ENCODE measurements at places on chromosomes 1 and 21.

- DNase-seq: no peak
Observed at GRCh38 chr1:245332085-245332484, 177.3 kb downstream of the KIF26B start.

DNA sequence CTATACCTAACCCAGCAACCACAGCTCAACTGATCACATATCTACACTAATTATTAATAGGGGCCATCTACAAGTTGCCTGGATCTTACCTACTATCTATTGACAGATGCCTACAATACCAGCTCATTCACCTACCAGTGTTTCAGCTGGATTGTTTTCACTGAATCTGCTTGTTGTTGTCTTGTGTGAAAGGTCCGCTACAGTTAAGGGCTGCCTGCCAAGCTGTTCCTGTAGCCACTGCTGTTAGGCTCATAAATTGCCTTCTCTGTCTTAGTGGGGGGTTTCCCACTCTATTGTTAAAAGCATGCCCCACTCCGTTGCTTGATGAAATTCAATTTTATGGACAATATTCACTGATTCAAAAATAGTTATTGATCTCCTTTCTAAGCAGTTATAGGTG lies 199.7 kb upstream of the TMPRSS15 start:
- DNase-seq: no peak

- no peak for DNase-seq
Observed at GRCh38 chr1:229109320-229109761, 161.6 kb upstream of the RAB4A start.

DNA sequence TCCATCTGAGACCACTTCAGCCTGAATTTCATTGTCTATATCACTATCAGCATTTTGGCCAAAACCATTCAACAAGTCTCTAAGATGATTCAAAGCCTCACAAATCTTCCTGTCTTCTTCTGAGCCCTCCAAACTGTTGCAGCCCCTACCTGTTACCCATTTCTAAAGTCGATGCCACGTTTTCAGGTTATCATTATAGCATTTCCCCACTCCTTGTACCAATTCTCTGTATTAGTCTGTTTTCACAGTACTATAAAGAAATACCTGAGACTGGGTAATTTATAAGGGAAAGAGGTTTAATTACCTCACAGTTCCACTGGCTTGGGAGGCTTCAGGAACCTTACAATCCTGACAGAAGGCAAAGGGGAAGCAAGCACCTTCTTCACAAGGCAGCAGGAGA lies 158.8 kb downstream of the PTPRC start:
- no peak for DNase-seq

DNA sequence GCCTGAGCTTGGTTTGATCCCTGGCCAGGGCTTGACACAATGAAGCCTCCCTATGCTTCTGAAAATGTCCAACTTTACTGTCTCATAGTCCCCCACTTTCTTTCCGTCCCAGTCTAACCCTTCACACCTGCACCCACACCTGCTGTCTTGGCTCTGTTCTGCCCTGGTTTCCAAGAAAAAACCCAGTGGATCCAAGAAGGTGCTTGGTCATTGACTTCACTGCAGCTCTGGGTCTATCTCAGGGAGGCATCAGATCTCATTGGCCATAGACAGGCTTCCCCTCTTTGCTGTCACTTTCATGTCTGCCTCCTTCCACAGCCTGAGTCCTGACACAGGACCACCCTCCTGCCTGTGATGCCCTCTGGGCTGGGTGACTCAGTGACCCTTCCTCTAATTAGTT lies 37.8 kb upstream of the ETV3 start:
- DNase-seq: no peak
